Effector CD4-positive, alpha-beta T cell (primary cell): ENCODE measurements at places on chromosomes 2 and 18.

GRCh38 chr2:145124085-145124484 is 604.2 kb upstream of the ZEB2 start:
- no peak for DNase-seq

- DNase-seq = no peak
These were observed 4.7 kb downstream of the AGAP1 start for GRCh38 chr2:235498541-235498940.

DNA sequence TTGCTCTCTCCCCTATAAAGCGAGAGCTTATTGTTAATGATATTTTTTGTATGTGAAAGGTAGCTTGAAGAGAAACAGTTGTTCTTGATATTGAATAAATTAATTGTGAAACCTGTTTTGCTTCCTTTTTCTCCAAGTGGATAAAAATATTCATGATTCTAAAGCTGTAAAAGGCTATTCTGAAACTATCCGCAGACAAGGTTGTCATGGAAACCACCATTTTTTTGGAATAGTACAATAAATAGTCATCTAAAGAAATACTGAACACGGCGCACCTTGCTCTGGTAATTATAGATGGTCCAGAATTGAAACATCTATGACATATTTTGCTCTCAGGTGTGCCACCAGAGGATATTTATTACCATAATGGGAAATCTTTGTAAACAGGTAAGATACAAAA is 1103.0 kb upstream of the SLC39A10 start:
- no peak for DNase-seq

GRCh38 chr2:29192526-29192925 is 77.3 kb downstream of the CLIP4 start:
- no peak for DNase-seq
